ENCODE measurements at places on chromosomes 13 and 19.

GRCh38 chr13:45886466-45886865, 34.9 kb upstream of the SIAH3 start:
- no peak for DNase-seq

DNA sequence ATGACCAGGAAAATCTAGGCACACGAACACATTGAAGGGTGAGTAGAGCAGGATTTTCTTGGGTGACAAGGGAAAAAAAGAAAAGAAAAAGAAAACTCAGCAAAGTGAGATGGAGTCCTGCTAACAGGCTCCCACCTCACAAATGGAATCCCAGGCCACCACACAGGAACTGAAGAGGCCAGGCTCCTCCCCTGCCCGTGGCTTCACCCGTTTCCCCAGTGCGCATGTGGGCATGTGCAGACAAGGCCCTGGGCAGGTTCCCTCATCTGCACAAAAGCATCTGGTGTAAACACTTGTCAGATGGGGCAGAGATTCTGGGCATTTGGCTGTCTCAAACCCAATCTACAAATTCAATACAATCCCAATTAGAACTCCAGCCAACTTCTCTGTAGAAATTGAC, 24.5 kb downstream of the CFAP97D2 start:
- DNase-seq, result peak; percentile 38

GRCh38 chr19:12194827-12195731, 32.2 kb downstream of the ZNF136 start:
- DNase-seq, result peak; percentile 68

GRCh38 chr19:45500918-45501729, 2.9 kb downstream of the PPM1N start:
- no peak for DNase-seq

GRCh38 chr19:19510432-19510831, 4.9 kb downstream of the TSSK6 start:
- DNase-seq, result no peak

GRCh38 chr13:86877441-86877840, 793.7 kb upstream of the SLITRK5 start:
- DNase-seq, result no peak

GRCh38 chr19:7336321-7336973, 12.3 kb upstream of the ARHGEF18 start:
- no peak for DNase-seq

GRCh38 chr13:98989469-98990235, 11.8 kb upstream of the DOCK9 start:
- no peak for DNase-seq

GRCh38 chr19:4362831-4363545, 19.6 kb downstream of the MPND start:
- DNase-seq, result no peak

DNA sequence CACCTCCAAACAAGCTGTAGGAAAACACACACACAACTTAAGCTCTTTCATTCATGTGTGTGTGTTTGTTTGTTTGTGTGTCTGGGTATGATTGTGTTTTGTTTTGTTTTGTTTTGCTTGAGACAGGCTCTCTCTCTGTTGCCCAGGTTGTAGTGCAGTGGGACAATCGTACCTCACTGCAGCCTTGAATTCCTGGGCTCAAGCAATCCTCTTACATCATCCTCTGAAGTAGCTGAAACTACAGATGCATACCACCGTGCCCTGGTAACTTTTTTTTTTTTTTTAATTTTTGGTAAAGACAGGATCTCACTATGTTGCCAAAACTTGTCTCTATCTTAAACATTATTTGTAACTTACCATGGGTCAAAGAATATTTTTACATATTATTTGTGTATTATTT, 431.7 kb downstream of the SLITRK1 start:
- DNase-seq, result no peak

- no peak for DNase-seq
Observed at GRCh38 chr13:40916207-40916998, 102.7 kb downstream of the ELF1 start.

- peak; percentile 99 for DNase-seq
Observed at GRCh38 chr19:35748106-35749020, at the start of gene LIN37. LIN37 (plus strand) TSS chr19:35748576; CDS start chr19:35748725, 149 bp downstream.

DNA sequence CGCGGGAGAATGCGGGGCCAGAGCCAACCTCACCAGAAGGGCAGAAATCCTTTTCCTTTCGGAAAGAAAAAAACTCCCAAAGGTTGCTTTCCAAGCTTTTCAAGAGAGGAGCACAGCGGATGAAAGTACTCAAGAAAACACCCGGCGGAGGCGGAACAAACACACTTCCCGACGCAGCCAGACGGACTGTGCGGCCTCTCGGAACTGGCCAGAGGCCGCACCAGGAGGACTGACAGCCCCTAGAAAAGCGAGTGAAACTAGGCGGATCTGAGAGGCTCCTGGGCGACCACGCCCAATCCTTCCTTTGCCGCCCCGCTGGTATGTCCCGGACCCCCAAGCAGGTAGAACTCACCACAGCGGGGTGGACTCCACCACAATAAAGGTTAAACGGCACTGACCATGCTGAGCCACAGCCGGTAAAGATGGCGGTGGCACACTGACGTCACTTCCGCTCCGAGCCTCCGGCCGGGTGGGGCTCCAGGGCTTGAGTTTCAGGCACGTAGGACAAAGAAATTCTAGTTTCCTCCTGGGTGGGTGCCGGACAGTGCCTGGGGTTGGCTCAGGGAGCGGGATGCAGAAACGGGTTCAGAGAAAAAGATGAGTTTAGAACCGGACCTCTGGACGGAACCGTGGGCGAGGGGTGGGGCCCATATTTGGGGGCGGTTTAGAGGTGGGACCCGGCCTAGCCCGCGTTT, at the start of gene ZNF562:
Gene ZNF562 (minus strand): TSS at position 438 of the 695 bp plus-strand sequence. CDS start 14,356 bp downstream, outside the sequence.
- DNase-seq, result peak; percentile 86

GRCh38 chr19:53007606-53008005, 6.1 kb upstream of the ERVV-1 start:
- DNase-seq, result no peak

DNA sequence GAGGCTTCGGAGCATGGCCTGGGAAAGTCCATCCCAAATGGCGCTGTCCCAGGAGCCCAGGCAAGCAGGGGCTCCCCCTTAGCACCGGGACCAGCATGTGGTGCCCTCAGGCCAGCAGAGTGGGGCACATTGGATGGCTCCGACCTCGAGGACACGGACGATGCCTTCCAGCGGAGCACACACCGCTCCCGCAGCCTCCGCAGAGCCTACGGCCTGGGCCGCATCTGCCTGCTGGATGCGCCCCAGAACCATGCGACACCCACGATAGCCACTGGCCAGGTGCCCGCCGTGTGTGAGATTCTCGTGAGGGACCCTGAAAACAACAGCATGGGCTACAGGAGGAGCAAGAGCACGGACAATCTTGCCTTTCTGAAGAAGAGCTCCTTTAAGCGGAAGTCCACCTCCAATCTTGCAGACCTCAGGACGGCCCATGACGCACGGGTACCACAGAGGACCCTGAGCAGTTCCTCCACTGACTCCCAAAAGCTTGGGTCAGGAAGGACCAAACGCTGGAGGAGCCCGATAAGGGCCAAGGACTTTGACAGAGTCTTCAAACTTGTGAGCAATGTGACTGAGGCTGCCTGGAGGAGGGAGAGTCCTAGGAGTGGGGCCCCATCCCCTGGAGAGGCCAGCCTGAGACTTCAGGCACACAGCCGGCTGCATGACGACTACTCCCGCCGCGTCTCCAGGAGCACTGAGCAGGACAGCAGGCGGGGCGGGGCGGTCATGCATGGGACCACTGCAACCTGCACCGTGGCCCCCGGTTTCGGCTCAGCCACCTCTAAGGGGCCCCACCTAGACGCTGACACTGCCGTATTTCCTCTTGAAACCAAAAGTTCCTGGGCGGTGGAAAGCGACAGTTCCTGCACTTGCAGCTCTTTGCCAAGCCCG, 63.1 kb downstream of the SPATA13 start:
- DNase-seq, result no peak

DNA sequence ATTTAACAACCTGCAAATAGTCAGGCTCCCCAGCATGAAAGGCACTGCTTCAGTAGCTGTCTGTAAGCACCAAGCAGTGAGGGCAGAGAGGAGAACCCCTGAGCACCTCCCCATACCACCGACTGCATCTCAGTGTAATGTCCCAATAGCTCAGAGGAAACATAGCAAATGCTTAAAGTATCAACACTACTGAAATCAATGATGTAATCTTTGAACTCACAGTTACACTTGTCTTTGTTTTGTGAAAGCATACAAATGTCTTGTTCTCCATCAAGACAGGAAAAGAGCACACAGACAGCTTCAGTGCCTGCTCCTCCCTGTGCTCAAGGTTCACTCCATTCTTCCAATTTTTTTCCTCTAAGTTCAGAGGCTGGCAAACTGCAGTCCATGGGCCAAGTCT, 94.7 kb downstream of the IRS2 start:
- DNase-seq, result no peak

- peak; percentile 81 for DNase-seq
Observed at GRCh38 chr19:4914736-4915501, 5.6 kb downstream of the UHRF1 start.

DNA sequence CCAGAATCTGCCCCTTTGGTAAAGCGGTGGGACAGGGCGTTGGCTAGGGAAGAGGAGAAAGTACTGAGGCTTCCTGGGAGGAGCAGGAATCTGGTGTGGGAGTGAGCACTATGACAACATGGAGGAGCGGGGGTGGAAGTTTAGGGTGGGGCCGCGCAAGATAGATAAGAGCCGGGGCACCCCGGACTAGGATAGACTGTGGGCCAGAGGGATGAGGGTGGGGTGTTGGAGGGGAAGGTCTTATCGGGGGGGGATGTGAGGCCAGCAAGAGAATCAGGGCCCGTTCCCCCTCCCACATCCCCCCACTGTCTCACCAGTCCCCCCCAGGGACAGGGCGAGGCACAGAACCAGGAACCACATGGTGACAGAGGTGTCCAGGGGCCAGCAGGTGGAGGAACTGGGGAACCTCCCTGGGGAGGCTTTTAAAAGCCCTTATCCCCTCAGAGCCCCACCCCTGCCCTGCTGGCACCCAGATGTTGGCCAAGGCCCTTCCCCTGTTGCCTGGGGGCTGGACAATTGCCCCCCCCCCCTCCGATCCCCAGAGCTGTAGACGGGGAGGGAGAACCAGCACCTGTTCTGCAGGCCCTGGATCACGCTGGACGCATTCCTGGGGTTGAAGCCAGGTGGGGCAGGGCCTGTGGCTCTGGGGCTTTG, at the start of gene KLK1:
Gene KLK1 (minus strand): TSS at position 399 of the 654 bp plus-strand sequence. CDS start 39 bp downstream, at position 360.
- DNase-seq, result no peak

DNA sequence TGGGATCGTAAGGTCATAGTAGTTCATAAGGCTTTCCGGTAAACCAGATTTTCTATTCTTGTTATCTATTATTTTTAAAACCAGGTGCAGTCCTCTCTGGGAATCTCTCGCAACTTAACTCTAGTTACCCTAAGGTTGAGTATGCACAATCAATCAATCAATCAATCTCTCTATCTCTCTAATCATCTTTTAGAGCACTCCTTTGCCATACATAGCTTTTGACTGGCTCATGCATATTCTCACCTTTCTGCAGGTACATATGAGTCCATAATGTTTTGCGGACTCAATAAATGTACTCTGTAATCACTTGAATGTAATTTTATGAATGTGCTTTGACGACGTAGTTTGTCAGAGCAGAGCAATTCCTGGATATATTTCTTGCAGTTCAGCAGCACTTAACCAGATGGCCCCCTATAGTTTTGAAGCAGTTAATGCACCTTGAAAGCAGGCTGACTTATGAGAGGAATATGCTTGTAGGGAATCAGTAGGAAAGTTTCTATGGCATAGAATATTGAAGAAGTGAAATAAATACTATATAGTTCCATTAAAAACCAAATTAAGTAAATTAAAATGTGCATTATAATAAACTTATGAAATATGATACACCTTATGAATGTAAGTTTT, 524.7 kb downstream of the GPC5 start:
- no peak for DNase-seq

DNA sequence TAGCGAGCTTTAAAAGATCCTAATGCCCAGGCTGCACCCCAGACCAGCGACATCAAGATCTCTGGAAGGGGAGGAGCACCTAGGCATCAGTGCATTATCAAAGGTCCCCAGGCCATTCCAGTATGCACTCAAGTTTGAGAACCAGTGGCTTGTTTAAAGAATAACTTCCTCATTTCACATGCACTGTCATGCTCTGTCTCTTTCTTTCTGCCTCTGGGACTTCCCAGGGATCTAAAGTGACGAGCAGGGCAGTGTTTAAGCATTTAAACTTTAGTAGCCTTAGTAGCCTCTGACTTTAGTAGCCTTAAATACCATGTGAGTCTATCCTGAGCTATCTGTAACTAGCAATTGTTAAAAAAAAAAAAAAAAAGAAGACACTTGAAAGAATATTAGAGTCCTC, 8.9 kb upstream of the FARP1 start:
- DNase-seq, result no peak

GRCh38 chr13:66377569-66377968, 852.6 kb downstream of the PCDH9 start:
- no peak for DNase-seq

DNA sequence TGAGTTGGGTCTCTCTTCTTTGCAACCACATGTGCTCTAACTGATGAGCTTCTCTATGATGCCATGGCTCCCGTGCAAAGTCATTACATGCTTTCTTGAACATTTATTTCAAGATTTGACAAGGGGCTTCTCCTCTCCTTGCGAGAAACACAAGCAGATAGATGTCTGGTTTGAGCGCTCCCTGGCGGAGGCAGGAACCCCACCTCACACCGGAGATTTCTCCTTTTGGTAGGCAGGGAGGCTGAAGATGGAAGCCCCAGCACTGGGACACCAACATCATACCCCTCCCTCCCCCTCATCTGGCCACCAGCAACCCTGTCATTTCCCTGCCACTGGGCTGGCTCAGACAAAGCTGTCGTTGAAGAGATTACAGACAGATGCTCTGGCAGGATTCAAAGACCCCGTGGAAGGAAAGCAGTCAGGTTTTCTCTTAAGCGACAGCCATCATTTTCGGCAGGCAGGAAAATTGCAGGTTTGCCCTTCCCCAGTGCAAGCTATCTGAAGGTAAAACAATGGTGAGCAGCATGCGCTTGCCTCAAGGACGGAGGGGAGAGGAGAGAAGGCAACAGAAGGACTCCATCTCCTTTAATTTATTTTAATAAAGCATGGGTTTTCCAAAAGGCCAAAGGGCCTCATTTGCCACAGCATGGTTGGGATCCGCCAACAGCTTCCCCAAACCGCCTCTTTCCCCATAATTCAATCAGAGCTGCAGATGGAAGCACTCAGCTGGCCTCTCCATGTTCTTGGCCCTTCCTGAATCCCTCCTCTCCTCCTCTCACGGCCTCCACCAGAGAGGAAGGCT, 344.1 kb upstream of the TSHZ3 start:
- DNase-seq, result no peak

All from CD4-positive, alpha-beta T cell treated with Interleukin-12 subunit alpha and Interleukin-12 subunit beta, for 1 hour (primary cell).